Inflammatory macrophage (primary cell): ENCODE measurements at places on chromosomes 3 and 15.

GRCh38 chr3:153165261-153165681, 3.2 kb downstream of the RAP2B start:
- peak; percentile 55 for DNase-seq

GRCh38 chr3:45795509-45795881, 841 bp downstream of the SLC6A20 start:
- no peak for DNase-seq

DNA sequence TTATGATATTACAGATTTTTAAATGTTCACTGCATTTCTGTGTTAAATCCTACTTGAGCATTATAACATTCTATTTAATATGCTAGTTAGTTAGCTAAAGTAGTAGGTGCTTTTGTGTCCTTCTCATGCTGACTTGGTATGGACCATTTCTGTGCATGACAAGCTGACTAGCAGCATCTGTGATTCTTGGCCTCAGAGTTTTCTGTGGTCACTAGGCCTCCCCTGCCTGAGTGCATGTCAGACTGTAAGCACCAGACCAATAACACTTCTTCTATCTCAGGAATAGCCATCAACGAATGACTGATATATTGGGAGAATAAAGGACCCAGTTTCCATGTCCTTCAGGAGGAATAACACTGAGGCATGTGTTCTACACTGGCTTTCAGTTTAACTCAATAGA, 22.6 kb upstream of the SLC7A14 start:
- no peak for DNase-seq

- no peak for DNase-seq
Measured at GRCh38 chr3:64489361-64490044, 198.3 kb downstream of the ADAMTS9 start.

DNA sequence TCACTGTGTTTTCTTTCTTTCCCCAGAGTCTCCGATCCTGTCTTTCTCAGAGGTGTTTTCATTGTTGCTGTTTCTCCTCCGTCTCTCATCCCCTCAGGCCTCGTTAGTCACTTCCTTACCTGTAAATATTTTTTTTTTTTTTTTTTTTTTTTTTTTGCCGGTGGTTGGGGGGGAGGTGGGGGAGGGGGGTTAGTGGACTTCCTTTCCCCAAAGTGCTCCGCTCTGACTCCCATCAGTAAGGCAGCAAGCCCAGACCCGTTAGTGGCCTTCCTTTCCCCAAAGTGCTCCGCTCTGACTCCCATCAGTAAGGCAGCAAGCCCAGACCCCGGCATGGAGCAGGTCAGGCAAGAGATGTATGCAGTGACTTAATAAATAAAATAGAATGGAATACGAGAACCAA, 97.1 kb upstream of the TNFAIP8L3 start:
- DNase-seq = no peak

- peak; percentile 76 for DNase-seq
Measured at GRCh38 chr15:25773248-25773647, 89.9 kb downstream of the ATP10A start.

DNA sequence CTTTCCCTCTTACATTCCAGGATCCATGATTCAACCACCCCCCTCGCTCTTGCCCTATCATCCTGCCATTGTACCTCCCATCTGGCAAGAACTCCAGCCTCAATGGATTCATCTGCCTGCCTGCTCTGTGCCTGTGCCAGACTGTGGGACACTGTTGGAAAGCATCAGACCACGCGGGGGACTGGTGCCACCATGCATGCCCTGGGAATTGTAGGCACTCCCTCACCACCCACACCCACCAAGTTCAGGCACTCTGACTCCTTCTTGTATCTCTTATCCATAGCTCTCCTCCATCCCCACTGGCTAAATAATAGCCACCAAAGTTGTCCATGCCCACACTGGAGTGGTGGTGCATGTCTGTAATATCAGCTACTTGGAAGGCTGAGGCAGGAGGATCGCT, 143.8 kb downstream of the TPRA1 start:
- no peak for DNase-seq
